ENCODE measurements at places on chromosomes 4 and X.

DNA sequence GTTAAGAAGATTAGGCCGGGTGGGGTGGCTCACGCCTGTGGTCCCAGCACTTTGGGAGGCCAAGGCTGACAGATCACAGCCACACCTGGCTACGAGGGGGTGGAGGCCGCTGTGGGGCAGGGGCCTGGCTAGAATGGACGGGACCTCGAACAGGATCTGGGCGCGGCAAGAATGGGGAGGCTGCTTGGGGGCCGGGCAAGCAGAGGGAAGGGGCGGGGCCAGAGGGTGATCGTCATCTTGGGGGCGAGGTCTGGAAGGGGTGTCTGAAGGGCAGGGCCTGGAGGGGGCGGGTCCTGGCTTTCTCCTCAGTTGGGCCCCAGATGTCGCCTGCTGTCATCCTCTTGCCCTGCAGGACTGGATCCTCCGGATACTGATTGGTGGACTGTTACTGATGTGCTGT is 57.3 kb upstream of the ENPEP start:
- DNase-seq = no peak

DNA sequence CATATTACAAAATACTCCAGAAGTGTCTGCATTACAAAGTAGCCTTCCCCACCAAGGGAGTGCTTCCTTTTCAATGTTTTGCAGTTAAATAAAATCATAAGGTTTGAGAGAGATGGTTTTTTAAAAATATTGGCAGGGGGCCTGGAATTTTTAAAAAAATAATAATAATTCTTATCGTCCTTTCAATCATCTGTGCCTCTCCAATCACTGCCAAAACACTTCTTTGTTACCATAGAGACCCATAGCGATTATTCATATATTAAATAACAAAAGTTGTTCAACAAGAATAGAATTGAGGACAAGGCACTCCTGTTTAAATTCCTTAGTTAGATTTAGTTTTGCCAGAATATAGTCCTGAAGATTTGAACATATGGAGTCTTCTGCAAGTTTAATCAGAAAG is 203.1 kb downstream of the FAT4 start:
- DNase-seq = no peak

DNA sequence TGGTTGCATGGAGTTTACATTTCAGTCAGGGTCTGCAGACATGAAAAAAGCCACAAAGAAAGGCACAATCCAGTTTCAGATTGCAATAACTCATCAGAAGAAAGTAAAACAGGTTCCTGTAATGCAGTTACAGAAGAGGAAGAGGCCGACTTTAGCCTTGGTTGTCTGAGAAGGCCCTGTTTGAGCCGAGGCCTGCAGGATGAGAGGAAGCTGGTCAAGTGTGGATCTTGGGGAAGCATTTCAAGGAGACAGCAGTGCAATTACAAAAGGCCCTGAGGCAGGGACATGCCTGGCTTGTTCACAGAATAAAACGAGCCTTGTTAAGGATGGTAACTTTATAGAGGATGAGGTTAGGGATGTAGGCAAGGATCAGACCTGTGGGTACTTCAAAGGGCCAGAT is 62.4 kb downstream of the AFF2 start:
- peak; percentile 88 for DNase-seq

DNA sequence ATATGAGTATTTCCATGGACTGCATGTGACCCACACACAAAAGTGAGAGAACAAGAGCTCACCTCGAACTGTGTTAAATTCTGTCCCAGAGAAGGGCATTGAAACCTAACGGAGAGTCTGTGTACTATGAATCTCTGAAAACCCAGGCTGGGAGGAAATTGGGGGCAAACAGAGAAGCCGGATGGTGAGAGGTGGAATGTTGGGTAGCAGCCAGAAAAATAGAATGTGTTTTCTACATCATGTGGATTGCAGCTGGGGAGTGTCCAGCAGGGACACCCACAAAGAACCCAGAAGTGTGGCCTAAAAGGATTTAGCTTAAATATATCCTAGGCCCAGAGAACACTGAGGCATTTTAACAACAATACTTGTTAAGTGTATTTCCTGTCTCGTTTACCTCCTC is 38.6 kb downstream of the MND1 start:
- DNase-seq = no peak

- DNase-seq = no peak
These were observed 93.1 kb downstream of the SORCS2 start for GRCh38 chr4:7285244-7286094.

DNA sequence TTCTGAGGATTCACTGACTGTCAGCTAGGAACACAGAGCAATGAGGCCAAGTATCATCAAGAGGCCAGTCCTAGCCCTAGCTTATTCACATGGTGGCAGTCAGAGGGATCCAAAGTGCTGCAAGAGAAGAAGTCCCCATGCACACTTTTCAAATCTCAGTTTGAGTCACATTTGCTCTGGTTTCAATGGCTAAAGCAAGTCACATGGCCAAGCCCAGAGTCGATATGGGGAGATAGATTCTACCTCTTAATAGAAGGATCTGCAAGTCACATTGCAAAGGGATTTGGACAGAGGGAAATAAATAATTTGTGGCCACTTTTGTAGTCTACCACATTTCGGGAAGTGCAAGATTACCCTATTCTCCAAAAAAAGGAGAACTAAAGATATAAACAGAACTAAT is 3.7 kb upstream of the LCORL start:
- DNase-seq = no peak

- no peak for DNase-seq
These were observed 133.3 kb upstream of the MAGEB16 start for GRCh38 chrX:35664833-35665232.

DNA sequence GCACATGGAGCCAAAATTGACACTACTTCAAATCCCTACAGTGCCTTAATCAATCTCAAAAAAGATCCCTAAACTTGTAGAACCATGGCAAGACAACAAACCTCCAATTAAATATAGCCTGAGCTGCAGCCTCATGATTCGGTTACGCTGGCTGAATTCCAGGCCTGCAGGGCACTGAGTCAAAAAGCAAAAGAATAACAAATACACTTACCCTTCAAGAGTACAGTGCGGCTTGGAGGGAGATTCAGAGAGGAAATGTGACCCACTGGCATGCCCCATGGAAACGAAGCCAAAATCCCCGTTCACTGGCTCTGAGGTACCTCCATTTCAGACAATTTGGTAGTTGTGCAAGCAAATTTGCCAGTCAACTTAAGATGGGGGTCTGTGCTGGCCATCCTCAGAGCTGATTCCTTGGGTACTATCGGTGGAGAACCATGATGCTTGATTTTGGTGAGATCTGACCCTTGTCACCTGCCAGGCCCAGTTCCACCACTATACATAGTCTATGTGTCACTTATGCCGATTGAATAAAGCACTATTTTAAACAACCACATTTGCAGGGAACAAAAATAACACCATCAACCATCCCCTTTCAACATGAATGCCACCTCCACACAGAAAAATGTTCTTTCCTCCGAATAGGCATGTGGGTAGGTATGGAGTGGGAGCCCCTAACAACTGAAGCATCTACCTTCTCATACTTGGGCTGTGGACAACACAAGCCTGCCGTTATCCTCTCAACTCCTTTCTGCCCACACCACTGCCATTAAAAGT is 2.1 kb downstream of the C4orf54 start:
- no peak for DNase-seq

DNA sequence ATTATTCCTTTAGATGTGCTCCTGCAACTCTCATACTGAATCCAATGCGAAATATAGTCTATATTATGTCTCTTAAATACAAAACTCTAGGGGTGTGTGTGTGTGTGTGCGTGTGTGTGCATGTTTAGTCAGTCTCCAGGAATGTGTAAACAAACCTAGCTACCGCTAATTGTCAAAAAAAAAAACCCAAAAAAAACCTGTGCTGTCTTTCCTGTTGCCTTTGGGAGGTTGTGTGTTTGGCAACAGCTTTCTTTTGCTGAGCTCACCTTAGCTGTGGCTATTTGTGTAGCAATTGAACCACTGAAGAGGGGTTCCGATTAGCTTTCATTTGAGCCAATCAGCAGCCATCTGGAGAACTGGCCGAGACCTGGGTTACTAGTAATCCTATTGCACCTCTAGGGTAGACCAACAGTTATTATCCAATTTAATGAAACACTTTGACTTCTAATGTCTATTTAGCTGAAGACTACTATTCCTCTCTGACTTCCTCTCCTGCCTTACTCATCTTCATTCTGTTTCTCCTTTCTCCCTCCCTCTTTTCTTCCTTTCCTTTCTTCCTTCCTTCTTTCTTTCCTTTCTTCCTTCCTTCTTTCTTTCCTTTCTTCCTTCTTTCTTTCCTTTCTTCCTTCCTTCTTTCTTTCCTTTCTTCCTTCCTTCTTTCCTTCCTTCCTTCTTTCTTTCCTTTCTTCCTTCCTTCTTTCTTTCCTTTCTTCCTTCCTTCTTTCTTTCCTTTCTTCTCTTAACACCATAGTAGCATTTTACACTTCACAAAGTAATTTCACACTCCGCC is 471.1 kb downstream of the GBA3 start:
- DNase-seq = peak; percentile 57

- no peak for DNase-seq
These were observed 4.0 kb downstream of the LDB2 start for GRCh38 chr4:16894406-16894805.

DNA sequence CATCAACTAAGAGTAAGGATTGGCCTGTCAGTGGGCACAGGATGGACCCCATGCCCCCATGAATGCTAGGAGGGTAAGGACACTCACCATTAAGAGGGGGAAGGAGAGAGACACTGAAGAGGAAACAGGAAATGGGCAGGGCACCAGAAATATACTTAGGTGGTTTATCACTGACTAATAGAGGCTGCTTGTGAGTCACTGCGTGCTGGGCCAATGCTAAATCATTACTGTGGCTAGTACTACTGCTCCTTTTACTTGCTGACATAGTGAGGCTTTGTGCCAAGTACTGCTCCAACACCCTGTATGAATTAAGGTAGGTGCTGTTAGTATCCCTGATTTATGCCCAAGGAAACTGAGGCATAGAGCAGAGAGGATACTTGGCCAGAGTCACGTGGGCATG is 130.4 kb upstream of the FRMPD4 start:
- no peak for DNase-seq

DNA sequence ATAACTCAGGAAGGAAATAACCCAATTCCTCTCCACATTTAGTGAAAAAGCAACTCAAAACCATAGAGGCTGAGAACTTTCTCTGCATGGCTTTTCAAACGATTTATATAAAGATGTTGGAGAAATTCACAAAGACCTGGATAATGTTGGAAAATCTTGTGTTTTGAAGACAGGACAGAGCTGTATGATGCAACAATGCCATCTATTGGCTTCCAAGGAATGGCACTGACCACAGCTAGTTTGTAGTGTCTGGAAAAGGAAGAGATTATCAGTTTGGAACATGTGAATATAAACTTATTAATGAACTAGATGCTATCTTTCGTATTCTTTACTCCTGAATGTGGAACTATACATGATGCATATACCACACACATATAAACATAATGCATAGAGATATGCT is 503.6 kb downstream of the IL1RAPL1 start:
- DNase-seq = no peak
